ENCODE measurements at places on chromosomes 7 and 10.

- DNase-seq: no peak
Measured at GRCh38 chr10:59085711-59086502, 90.5 kb upstream of the PHYHIPL start.

DNA sequence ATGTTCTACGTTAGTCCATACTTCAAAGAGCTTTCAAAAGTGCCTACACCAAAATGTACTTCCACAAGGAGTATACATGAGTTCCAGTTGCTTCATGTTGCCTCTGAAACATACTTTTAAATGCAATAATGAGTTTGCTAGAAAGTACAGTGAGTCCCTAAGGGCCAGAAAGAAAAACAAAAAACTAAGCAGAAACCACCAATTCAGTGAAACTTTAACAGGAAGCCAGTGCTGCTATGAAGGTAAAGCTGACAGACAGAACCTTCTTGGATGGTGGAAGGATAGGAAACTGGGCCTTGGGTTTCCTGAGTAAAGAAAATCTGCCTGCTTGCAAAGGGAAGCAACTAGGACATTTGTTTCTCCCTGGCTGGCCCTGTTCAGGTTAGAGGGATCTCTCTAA is 104.2 kb downstream of the CTTNBP2 start:
- DNase-seq: no peak

- no peak for DNase-seq
Measured at GRCh38 chr10:101351017-101351416, 2.9 kb upstream of the BTRC start.

- DNase-seq: no peak
Measured at GRCh38 chr10:76902949-76903348, 734.7 kb downstream of the KCNMA1 start.

DNA sequence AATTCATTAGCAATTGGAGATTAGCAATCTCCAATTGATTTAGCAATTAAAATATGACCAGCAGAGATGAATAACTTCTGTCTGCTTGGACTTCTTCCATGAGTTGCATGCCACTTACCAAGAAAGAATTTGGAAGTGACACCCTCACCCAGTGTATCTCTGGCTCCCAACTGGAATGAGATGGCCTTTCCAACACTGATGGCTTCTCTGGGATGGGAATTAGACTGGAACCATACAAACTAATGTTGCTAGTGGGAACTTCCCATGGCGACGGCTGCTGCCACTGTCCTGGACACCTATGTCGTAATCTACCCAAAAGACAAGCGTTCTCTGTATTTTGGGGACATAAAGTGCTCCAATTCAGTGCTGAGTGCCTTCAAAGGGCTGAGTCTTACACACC is 192.3 kb downstream of the COBL start:
- DNase-seq: no peak

DNA sequence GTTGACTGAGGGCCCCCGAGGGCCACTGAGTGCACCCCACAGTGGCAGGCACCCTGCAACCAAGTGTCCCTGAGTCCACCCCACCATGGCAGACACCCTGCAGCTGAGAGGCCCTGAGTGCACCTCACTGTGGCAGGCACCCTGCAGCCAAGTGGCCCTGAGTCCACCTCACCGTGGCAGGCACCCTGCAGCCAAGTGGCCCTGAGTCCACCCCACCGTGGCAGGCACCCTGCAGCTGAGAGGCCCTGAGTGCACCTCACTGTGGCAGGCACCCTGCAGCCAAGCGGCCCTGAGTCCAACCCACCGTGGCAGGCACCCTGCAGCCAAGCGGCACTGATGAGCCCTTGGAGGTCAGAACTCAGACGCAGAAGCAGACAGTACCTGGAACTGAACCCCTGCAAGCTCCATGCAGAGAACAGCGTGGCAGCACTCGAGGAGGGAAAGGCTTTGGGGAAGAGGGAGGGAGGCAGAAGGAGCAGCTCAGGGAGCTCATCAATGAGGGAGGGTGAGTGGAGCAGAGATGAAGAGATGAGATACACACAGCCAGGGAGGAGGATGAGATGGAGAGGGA is 156.5 kb downstream of the WDR37 start:
- no peak for DNase-seq

DNA sequence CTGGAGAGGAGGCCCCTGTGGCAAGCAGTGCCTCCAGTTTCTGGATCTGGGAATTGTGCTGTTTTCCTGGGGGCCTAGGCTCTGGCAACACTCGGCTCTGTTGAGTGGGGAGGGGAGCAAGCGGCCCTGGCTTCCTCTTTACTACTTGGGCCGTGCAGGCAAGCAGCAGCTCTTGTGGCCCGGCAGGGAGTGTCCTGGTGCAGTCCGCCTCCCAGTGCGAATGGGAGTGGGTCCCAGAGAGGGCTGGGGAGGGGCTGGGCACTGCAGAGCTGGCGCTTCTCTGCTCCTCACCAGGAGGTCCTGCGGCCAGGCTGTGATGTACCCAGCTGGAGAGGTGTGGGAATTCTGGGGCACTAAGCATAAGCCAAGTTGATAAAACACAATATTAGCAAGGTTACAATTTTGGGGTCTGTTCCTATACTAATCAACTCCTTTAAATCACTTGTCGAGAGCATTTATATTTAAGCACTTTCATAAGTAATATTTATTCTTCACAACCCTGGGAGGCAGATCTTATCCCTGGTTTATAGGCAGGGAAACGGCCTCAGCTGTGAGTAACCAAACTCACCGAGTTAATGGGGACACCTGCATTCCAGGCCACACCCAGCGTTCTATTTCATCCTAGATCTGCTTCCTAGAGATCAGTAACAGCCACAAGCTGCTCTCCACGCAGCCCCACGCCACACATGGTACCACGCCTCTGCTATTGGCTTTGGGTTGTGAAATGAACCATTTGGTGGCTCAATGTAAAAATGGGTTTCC is 183.4 kb upstream of the PLXNA4 start:
- no peak for DNase-seq

GRCh38 chr7:4842319-4843064 is 19.3 kb downstream of the PAPOLB start:
- DNase-seq: no peak

DNA sequence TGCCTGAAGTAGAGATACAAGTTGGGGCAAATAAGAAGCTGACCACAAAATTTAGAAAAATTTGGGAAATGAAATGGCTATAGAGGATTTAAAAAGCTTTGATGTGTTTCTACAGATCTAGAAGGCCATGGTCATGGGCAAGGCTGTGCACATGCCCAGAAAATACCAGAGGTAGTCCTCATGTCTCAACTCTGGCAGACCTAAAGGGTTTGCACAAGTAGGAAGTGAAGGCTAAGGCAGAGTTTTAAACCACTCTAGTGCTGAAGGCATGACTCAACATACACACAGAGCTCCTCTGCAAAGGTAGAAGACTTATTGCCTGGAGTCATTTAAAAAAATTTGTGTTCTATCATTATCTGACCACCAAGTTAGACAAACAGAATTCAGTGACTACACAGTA is 364.6 kb downstream of the CCSER2 start:
- DNase-seq: no peak

GRCh38 chr7:44098092-44099068 is 5.8 kb upstream of the AEBP1 start:
- no peak for DNase-seq

GRCh38 chr10:22010973-22011408 is 7.5 kb upstream of the DNAJC1 start:
- no peak for DNase-seq

DNA sequence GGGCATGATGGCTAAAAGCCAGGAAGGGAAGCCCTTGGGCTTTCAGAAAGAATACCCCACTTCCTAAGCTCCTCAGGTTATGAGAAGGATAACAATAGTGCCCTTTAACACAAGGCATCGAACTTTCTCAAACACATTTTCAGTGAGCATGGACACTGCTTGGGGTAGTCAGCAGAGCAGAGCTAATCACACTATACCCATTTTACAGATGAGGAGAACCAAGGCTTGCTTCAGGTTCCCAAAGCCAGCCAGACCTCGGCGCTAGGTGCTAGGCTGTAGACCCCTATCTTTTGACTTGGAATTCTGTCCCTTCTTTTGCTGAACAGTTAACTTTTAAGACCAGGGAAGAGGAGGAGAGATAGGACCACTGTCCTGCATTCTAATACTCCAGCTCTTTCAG is 1.8 kb downstream of the NEURL1 start:
- DNase-seq: no peak

DNA sequence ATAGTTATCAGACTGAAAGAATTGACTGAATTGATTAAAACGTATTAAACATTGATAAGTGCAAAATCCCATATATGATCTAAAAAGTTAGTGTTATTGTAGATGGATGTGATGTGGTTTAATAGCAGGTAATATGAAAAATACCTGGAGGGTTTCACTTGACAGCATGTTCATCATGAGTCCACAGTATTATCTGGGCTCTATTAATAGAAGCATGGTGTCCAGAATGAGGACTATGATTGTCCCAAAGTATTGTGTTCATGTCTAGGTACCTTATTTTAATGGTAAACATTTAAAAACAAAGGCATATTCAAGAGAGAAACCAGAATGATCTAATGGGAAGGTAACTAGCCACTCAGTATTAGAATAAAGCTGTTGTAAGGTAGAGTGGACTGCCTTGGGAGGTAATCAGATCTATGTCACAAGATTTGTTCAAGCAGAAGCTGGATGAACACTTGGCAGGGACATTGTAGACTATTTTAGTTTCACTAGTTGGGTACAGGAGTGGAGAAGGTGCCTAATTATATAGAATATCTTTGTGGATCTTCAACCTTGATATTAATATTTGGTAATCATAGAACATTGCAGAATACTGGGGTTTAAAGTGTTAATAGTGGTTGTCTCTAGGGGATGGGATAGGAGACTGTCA is 43.5 kb downstream of the MCU start:
- no peak for DNase-seq

GRCh38 chr7:156039194-156039593 is 226.9 kb upstream of the SHH start:
- DNase-seq: no peak

GRCh38 chr10:104246976-104247375 is 7.7 kb upstream of the GSTO1 start:
- DNase-seq: no peak

GRCh38 chr7:10793995-10794775 is 179.5 kb upstream of the PHF14 start:
- DNase-seq: no peak

DNA sequence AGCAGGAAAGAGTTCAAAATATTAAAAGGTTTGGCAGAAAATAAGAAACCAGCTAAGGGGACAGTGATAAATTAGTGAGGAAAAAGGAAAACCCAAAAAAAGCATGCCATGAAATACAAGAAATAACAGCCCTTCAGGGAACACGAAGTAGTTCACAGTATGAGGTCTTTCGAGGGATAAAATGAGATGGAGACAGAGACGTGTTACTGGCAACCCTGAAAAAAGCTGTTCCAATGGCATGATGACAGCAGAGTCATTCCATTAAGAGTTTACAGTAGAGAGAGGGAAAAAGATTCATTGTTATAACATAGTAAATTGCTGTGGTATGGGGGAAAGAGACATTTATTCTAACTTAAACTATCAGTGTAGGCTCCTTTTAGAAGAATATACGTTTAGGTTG is 391.2 kb downstream of the ANKRD7 start:
- DNase-seq: no peak

GRCh38 chr10:114095559-114096337 is 52.1 kb downstream of the ADRB1 start:
- no peak for DNase-seq

- no peak for DNase-seq
Measured at GRCh38 chr7:44624318-44624717, 17.9 kb downstream of the OGDH start.

GRCh38 chr10:132363921-132364593 is 32.1 kb downstream of the LRRC27 start:
- no peak for DNase-seq

- DNase-seq: no peak
Measured at GRCh38 chr10:101888251-101888949, 44.8 kb upstream of the KCNIP2 start.

- no peak for DNase-seq
Measured at GRCh38 chr10:18179891-18180290, 39.7 kb downstream of the CACNB2 start.

DNA sequence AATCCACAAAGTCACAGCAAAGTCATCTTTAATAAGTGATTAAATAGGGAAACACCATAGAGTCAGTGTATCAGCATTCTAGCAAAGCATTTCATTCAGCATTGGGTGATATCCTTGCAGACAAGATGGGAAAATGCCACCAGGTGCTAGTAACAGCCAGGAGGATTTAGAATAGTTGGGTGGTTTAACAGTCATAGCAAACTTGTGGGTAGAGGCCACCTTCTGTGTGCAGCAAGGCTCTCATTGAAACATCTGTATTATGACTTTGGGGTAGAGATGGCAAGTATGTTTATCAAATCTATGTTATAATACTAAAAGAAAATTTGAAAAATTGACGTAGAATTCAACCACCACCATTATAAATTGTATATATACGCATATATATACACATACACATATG is 26.4 kb upstream of the ADO start:
- DNase-seq: no peak

DNA sequence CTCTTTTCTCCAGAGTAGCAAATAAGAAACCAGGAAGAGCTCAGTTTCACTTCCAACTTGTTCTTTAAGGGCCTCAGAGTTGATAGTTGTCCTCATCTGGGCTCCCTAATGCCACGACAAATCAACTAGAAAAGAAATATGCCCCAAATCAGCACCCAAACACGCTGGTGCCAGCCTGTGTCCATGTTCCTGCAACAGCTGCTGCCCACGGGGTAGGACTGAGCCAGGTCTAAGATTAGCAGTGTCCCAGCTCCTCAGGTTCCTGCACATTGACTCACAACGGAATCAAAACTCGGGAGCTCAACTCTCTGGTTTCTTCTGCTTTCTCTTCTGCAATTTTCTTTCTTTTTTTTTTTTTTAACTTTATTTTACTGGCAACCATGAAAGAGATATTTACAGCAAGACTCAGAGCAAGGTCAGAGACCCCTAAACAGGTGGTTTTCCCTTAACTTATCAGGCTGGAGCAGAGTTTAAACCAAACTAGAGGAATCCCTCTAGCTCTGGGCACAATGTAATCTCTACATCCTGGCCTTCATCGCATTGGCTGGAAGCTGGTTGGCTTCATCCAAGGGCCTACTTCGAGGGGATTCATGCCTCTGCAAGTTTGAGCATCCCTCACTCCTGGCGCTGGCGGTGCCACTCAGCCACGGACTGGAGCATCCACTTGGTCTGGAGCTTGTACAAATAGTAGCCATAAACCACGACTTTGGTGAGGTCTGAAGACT is 126.1 kb downstream of the PFKFB3 start:
- no peak for DNase-seq

GRCh38 chr10:34252111-34252510 is 563.0 kb downstream of the PARD3 start:
- no peak for DNase-seq

DNA sequence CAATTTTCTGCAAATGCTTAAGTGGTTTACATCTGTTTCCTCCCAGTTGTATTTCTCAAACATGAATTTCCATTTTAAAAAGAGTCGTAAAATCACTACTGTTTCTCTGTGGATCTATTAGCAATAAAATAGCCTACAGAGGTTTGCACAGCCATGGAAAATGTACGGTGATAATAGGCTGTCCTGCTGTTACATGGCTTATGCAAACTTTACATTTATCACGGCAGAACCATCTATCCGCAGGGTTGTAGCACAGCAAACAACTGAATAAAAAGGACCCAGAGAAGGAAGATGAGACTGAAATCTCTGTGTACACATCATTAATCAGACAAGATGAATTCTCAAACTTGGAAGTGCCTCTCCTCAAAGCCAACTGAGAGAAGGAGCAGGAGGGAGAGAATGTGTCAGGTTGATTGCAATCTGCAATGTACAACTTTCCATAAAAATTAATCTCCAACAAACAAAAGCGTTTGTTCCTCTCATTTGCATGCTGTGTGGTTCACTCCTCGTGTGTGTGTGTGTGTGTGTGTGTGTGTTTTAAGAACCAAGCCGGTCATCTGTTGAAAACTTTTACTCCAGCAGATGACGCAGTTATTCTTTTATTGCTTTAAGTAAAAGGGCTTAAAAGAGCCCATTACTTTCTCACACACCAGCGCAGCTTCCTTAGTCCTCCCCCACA is 279.3 kb downstream of the SKAP2 start:
- no peak for DNase-seq
